Body of pancreas (tissue), 4 donors: ENCODE measurements at places on chromosomes 3 and 15.

- DNase-seq, result no peak
These were observed 43.9 kb downstream of the SRGAP3 start for GRCh38 chr3:9205345-9206143.

DNA sequence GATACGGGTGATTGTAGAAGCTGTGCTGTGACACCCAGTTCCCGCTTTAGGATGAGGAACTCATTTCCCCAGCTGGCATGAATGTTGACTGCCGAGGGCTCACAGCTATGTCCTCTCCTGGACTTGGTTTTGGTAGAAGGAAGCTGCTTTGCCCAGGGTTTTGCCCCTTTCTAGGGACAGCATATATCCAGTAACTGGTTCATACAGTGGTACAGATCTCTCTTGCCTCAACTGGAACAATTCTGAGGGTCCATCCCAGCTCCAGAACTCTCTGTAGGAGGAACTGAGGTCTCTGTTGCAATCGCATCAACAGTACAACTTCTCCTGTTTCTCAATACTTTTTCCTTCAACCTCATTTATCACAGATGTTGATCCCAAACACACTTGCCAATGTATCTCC is 54.5 kb upstream of the FNDC3B start:
- DNase-seq, result peak; percentile 40

DNA sequence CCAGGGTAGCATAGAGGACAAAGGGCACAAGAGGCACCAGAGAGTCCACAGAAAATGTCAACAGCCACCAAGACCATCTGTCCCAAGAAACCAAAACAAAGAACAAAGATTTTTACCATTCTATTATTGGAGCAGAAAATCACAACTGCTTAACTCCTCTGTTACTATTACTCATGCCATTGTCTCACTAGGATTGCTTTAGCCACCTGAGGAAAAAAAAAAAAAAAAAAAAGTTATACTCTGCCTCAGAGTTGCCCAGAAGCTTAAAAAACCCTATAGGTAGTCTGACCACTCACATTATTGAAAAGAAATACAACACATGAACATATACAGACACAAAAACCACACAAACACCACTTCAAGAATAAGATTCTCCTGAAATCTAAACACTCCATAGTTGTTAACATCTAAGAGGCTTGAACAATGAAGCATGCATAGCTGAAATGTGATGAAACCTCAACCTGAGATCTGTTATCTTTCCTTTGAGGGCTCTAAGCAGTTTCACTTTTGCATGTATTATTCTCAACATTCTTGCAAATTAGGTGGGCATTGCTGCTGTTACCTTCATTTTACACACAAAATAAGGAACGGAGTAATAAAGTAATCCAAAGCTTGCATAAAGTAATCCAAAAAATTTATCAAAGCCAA is 85.4 kb downstream of the IGSF11 start:
- DNase-seq, result no peak

DNA sequence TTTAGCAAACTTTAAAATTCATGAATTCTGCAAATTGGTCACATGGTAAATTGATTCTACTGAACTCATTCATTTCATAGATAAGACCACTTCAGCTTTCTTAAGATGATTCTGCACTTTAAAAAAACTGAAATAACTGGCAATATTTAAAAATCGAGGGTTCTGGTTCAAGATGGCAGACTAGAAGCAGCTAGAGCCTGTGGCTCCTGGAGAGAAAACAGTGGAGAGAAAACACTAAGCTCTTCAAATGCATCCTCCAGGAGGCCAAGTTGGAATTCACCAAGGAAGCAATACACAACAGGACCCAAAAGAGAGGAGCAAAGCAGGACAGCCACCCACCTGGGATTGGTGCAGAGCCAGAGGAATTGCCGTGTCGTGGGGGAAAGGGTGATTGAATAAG is 132.1 kb downstream of the SPATA16 start:
- no peak for DNase-seq

DNA sequence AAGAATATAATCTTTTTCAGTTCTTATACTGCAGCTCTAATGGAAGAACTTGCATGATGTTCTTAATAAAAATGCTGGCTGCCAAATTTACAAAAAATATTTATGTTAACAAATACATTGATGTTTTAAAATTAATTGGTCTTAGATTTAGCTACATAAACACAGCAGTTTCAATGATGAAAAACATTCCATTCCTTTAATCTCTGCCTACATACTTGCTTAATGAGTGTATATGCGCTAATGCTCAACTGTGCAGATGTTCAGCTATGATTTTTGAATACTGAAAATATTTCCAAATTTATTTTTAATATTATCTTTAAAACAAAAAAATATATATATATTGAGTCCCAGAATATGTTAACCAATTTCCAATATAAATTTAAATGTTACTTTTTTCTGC is 867.4 kb downstream of the ROBO1 start:
- DNase-seq, result no peak

DNA sequence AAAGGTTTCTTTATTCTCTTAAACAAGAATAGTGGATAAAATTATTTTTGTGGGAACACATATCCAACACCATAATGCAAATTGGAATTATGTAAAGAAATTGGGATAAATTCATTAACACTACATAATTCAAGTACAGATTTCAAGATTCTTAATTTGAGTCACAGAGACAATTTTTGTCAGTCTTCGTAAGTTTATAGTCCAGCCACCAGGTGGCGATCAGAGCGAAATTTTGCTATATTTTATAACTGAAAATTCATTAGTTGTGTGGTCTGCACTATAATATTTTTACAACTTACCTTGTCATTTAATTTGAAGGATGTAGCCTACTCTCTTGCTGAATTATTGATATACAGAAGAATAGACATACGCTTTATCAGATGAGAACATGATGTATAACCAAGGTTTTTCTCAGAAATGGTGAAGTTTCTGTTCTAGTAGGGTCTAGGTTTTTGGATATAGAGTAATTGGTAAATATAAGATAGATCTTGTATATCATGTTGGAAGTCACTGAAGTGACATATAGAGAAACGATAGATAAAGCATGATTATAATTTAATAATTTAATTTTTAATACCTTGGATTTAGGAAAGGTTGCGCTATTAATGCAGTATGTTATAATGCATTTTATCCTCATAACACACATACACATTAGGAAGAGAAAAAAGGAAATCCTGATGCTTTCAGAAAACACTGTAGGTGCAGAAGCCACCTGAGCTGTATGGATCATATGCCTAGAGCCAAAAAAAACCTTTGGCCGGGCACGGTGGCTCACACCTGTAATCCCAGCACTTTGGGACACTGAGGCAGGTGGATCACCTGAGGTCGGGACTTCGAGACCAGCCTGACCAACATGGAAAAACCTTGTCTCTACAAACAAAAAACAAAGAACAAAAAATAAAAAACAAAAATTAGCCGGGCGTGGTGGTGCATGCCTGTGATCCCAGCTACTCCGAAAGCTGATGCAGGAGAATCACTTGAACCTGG is 31.7 kb downstream of the PLSCR4 start:
- DNase-seq, result peak; percentile 28

GRCh38 chr3:160554980-160555379 is 10.4 kb downstream of the KPNA4 start:
- no peak for DNase-seq
